ENCODE measurements at places on chromosomes 12 and 14.

DNA sequence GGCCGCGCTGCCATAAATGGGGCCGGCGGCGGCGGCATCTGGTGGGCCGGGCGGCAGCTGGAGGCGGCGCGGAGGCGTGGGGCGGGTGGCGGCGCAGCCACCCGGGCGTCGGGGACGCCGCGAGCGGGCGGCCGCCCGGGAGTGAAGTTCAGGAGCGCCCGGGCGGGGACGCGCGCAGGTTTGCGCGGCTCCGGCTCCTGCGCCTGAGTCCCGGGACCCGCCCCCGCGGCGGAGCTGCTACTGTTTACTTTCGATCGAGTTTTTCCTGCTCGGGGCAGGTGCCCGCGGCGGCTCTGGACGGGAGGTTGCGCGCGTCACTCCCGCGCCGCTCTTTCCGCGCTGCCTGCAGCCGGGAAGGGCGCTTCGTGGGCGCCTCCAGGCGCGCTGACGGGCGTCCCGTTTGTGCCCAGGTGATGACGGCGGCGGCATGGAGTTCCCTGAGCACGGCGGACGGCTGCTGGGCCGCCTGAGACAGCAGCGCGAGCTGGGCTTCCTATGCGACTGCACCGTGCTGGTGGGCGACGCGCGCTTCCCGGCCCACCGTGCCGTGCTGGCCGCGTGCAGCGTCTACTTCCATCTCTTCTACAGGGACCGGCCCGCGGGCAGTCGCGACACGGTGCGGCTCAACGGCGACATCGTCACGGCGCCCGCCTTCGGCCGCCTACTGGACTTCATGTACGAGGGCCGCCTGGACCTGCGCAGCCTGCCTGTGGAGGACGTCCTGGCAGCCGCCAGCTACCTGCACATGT is at the start of gene ZBTB42:
ZBTB42 (plus strand) TSS at position 331 of the 749 bp plus-strand sequence; CDS start at position 428, 97 bp downstream.
- peak; percentile 82 for DNase-seq

GRCh38 chr12:109199324-109199723 is 82.9 kb downstream of the ACACB start:
- DNase-seq, result no peak

DNA sequence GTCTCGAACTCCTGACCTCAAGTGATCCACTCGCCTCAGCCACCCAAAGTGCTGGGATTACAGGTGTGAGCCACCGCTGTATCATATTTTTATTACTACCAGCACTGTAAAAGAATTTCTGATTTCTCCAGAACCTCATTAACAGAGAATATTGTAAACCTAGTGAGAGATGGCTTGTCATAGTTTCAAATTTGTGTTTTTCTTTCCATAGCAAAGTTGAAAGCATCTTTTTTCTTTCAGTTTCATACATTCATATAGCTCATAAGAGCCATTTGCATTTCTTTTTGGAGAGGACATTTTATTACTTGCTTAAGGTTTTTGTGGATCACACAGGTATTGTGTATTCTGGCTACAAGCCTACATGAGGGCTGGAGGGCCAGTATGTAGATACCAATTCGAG is 58.0 kb downstream of the MIS18BP1 start:
- DNase-seq, result no peak

- DNase-seq, result no peak
Observed at GRCh38 chr12:11728154-11728755, 78.8 kb downstream of the ETV6 start.

All from NCI-H510A (cell line).